ENCODE measurements at places on chromosomes 5 and 9.

- no peak for DNase-seq
These were observed 26.9 kb downstream of the ZNF484 start for GRCh38 chr9:92850898-92851297.

DNA sequence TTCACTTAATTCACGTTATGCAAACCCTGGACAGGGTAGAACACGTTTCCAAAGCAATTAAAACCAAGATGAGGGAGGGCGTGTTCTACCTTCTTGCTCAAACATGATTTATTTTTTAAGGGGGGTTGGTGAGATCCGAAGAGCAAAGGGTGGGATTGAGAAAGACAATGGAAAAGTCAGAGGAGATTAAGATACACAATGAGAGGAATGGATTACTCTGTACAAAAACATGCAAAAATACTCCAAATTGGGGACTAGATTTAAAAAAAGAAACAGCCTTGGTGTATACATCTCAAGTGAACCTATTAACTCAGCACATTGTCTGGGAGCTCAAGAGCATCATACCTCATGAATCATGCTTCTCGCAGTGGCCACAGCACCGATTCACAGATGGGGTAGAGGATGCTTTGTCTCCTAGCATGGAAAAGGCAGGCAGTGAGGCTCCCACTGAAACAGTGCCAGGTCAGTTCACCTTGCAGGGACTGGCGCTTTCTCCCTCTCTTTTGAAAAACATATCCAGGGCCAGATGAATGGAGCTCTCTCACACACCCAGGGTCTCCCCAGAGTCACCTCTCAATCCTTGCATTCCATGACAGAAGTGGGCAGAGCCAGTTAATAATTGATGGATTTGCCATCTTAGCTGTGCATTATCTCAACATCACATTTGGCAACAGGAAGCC, 459.7 kb downstream of the BNC2 start:
- peak; percentile 61 for DNase-seq

GRCh38 chr5:128777052-128777451, 188.2 kb upstream of the SLC27A6 start:
- no peak for DNase-seq

GRCh38 chr5:161064297-161064696, 212.3 kb upstream of the ATP10B start:
- no peak for DNase-seq

DNA sequence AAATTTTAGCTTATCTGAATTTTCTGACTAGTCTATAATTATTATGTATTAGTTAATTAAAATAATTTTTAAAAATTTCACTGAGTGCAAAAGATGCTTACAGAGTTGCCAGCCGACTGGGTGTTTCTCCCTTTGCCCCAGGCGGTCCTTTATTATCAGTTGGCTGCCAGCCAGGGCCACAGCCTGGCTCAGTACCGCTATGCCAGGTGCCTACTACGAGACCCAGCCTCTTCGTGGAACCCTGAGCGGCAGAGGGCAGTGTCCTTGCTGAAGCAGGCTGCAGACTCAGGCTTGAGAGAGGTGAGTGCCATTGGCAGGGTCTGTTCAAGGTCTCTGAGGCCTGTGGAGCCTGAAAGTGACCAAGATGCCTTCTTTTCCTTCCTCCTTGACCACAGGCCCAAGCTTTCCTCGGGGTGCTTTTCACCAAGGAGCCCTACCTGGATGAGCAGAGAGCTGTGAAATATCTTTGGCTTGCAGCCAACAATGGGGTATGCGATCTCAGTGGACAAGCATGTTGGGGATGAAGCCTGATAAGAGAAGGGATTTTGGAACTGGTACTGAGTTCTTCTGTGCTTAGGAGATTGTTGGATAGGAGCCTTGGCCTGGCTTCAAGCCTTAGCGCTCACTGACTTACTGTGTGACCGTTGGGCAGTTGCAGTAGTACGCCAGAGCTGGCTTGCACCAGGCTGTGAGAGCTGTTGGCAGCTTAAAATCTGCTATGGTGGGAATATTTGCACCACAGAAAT, 10.6 kb downstream of the DELE1 start:
- DNase-seq, result no peak

DNA sequence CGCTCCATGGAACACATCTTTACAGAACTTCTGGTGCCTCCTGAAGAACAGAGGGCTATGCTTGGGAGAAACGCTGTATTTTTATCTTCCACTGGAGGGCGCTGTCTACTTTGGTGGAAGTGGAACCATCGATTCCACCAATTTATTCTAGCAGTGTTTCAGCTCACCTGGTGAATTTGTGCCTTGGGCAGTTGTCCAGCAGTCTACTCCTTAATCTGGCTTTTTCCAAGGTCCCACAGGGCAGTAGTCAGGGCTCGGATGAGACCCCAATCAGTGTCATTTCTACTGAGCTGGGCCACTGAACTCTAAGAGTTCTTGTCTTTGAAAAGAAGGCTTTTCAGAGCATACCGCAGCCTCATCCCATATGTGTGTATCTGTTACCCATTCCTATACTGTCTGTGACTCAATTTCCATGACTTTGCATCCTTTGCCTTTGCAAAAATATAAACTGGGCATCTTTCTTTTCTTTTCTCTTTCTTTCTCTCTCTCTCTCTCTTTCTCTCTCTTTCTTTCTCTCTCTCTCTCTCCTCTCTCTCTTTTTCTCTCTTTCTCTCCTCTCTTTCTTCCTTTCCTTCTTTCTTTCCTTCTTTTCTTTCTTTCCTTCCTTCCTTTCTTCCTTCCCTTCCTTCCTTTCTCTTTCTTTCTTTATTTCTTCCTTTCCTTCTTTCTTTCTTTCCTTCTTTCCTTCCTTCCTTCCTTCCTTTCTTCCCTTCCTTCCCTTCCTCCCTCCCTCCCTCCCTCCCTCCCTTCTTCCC, 138.4 kb upstream of the ZNF618 start:
- peak; percentile 45 for DNase-seq

DNA sequence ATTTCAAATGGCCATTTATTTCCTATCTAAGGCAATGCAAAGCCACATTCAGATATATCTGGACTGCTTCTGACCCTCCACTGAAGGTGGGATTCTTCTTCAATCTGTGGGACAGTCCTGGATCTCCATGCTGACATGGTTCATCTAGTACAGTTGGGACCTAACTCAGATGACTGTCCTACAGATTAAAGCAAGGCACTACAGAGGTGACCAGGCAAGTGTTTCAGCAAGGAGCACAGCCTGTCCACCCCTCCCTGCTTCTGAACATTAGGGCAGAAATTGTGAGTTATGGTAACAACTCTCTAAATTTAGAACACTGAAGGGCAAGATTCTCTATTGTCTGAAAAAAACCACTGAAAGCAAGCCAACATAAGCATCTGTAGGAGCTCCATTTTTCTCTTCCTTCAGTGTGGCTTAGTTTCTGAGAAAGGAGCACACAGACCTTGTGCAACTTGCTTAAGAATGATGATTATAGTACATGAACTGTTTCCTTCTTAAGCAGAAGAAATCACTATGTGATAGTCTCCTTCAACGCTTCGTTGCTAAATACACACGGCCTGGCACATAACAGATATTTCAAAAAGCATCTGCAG, 62.9 kb upstream of the BARX1 start:
- no peak for DNase-seq

GRCh38 chr9:13555989-13556500, 276.6 kb upstream of the MPDZ start:
- no peak for DNase-seq

GRCh38 chr9:71752352-71752751, 16.0 kb downstream of the CEMIP2 start:
- no peak for DNase-seq

DNA sequence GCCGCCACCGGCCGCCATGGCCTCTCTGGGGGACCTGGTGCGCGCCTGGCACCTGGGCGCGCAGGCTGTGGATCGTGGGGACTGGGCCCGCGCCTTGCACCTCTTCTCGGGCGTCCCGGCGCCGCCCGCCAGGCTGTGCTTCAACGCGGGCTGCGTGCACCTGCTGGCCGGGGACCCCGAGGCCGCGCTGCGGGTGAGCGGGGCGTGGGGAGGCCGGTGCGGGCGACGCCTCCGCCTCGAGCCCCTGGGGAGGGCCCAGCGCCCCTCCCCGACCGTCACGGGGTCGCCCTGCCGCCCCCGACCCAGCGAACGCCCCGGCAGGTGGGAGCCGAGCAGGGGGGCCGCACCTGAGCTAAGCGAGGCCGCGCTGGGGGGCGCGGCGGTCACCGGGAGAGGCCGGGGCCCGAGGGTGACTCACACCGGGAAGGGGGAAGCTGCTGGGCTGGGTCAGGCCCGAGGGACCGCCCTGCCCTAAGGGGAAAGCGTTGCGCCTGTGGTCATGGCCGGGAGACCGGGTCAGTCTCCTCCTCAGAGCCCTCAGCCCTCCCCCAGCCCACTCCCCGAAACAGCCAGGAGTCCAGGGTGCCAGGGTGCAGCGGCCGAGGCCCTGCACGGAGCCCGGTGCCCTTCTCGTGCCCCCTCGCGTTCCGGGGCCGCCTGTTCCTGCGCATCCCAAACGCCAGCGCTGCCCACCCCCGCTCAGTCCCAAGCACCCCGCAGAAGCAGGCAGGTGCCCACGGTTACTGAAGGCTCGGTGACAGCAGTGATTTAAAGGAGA, 510 bp downstream of the NOXA1 start:
- no peak for DNase-seq

GRCh38 chr9:98191671-98192502, 550 bp downstream of the CORO2A start:
- no peak for DNase-seq

- no peak for DNase-seq
These were observed 66.8 kb upstream of the RNF130 start for GRCh38 chr5:180138214-180138975.

DNA sequence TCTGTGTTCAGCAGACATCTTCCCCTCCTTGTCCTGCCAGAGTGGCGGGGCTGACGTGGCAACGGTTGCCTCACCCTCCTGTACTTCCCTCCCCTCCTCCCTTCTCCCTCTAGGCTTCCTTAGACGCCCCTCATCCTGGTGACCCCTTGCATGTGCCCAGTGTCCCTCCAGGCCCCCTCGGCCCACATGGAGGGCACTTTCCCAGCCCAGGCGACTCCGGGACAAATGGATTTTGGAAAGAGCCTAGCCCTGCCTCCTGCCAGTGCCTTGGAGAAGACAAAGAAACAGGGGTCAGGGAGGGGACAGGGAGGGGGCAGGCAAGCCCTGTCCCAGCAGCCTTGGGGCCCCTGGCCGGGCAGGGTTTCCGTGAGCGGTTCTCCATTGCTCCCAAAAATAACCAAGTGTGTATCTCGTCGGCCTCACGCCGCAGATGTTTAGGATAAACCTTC, 38.3 kb upstream of the NEURL1B start:
- DNase-seq, result no peak

- DNase-seq, result no peak
These were observed 58.3 kb upstream of the NFIL3 start for GRCh38 chr9:91481972-91482371.

- DNase-seq, result no peak
These were observed 71.7 kb downstream of the ANKRD55 start for GRCh38 chr5:56161439-56161823.

- DNase-seq, result peak; percentile 61
These were observed 547 bp downstream of the NIPBL start for GRCh38 chr5:36876965-36877666.

- DNase-seq, result peak; percentile 53
These were observed 90.6 kb downstream of the PTCD2 start for GRCh38 chr5:72410688-72411295.

DNA sequence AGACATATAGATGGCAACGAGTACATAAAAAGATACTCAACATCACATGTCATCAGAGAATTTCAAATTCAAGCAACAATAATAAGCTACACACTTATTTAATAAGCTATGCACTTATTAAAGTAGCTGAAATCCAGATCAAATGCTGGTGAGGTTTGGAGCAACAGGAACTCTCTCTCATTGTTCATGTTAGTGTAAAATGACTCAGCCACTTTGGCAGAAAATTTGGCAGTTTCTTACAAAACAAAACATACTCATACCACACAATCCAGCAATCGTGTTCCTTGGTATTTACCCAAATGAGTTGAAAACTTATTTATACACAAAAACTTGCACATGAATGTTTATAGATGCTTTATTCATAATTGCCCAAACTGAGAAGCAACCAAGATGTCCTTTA, 131.5 kb upstream of the NFIL3 start:
- peak; percentile 23 for DNase-seq

- peak; percentile 46 for DNase-seq
These were observed 1.0 kb upstream of the FAM13B start for GRCh38 chr5:138033907-138034306.
